ENCODE measurements at places on chromosomes 6 and 20.

GRCh38 chr6:118722829-118723813 lies 71.7 kb upstream of the CEP85L start:
- no peak for DNase-seq

- peak; percentile 8 for DNase-seq
These were observed 244.9 kb downstream of the TSHZ2 start for GRCh38 chr20:53216856-53217576.

GRCh38 chr6:127459231-127459641 lies at the start of gene KIAA0408:
KIAA0408 (minus strand) TSS chr6:127459389; CDS start chr6:127453981, 5,408 bp downstream.
- DNase-seq, result no peak

DNA sequence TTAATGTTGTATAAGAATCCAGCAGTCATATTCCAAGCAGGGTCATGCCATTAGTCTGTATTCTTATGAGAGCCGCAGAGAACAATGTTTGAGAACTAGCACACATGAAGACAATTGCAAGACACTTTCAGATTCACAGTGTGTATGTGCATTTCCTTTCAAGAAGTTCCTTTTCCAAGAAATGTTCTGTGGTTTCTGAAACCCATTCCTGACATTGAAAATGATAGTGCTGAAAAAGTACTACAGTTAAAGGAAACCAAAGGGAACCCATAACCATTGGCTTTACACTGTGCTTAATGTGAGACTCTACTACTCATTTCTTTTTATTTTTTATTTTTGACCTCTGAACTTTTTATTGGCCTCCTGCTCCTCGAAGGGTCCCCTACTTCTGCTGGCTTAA lies 4.2 kb upstream of the CALHM6 start:
- DNase-seq, result no peak

- DNase-seq, result no peak
These were observed 67.2 kb downstream of the MAP3K4 start for GRCh38 chr6:161058741-161059140.

DNA sequence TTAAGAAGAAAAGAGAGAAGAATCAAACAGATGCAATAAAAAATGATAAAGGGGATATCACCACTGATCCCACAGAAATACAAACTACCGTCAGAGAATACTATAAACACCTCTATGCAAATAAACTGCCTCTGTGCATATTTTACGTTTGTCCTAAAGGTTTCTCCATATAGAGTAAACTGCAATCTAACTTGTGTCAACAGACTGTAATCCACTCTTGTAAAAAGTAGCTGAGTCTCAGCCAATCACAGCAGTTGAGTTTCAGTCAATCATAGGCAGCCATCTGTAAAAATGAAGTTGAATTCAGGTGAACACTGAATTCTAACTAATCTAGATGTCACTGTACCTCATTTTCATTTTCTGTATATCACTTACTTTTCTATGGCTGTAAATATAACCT lies 112.2 kb upstream of the SYNCRIP start:
- no peak for DNase-seq

GRCh38 chr6:147216915-147217314 lies 12.7 kb downstream of the STXBP5 start:
- DNase-seq, result no peak

DNA sequence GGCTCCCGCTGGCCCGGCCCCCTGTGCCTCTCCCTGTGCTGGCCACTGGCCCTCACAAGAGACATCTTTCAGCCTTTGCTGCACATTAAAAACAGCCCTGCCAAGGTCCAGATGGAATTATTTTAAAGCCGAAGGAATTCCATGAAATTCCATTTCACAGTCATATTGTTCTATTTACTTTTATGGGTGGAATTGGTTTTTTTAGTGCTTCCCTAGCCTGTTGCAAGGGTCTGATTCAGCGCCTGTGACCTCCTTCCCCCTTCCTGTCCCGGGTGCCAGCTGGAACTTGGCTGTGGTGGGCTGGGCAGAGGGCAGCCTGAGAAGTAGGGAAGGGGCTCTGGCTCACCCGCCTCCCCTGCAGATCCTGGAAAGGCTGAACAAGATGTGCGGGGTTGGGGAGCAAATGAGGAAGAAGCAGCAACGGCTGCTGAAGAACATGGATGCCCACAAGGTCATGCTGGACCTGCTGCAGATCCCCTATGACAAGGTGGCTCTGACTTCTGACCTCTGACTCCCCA lies 34.3 kb downstream of the UQCC2 start:
- no peak for DNase-seq

DNA sequence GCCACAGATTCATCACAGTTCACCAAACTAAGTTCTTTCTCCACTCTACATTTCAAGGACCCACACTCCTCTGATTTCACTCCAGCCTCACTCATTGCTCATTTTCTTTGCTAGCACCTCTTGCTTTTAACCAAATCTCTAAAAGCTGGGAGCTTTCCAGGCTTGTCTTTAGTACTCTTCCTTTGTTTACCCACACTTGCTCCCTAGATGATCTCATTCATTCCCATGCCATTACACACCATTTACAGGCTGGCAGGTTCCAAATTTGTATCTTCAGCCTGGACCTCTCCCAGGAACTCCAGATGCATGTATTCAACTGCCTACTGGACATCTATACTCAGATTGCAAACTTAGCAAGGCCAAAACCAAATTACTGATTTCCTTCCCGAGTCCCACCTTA lies 5.3 kb upstream of the GUCA1B start:
- no peak for DNase-seq

DNA sequence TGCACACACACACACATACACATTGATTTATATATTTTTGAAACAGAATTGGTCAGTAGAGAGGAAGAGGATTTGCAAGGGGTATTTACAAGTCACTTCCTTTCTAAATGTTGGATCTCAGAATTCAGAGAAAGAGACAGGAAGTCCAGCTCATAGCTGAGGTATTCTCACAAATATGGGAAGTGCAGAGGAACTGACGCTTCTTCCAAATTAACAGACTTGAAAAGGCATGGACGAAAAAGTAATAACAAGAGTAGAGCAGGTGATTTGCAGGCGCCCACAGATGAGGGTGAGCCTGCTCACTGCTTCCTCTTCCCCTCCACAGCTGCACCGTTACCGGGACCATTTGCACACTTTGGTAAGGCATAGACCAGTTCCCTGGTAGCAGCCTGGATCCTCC lies 246.4 kb downstream of the PHACTR1 start:
- DNase-seq, result no peak

GRCh38 chr6:32387589-32388340 lies 16.1 kb upstream of the TSBP1 start:
- no peak for DNase-seq

GRCh38 chr6:50585441-50586330 lies 127.6 kb upstream of the TFAP2D start:
- DNase-seq, result no peak

DNA sequence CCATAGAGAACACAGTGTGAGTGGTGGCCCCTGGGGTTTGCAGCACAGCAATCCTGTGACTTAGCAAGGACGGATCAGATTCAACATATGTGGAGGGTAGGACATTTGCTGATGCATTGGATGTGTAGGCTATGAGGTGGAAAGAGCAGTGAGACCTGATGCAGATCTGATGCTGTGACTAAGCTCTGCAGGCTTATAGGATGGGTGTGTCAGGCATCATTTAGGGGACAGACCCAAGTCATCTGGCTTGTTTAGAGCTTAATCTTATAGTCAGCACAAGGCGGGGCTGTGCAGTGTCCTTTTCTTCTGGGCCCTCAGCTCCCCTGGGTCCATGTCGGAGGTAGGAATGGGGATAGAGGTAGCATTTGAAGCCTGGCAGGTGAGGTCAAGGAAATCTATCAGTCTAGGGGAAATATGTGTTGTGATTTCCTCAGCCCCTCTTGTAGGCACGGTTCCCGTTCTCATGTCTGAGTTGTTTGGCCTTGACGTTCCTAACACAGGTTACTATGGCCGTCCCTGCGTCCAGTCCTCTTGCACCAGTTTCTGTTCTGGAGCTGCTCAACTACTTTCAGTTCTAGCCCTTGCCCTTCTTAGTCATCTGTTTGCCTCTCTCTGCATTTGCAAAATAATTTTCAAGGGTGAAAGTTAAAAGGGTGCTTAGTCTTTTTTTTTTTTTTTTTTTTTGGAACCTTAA lies 15.6 kb upstream of the MAPRE1 start:
- no peak for DNase-seq

DNA sequence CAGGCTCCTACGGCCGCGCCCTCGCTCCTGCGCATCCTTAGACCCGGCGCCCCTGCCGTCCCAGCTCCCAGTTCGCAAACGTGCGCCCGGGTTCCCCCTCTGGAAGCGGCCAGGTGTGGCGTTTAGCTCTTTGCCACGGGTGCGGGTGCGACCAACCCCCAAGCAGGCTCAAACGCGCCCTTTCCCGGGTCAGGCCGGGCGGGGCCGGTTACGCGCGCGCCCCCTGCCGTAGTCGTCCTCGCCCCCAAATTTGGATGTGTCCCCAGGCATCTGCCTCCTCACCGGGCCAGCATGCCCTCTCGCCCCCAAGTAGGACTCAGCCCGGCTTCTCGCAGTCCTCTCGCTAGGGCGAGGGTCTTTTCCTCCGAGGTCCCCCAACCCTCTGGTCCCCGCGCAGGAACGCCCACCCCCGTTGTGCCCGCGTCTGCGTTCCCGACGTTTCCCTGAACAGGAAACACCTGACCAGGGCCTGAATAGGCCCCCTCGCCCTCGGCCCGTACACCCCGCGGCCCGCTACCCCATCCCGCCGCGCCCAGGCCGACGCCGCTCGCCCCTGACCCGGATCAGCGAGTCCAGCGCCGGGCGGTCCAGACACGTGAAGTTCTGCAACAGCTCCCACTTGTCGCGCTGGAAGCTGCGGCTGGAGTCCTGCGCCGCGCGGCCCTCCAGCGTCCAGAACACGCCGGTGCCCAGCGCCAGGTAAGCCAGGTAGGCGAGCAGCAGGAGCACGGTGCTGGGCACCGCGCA lies 520 bp downstream of the KCNK17 start:
- DNase-seq, result no peak

GRCh38 chr6:152240436-152240835 lies 396.7 kb downstream of the SYNE1 start:
- no peak for DNase-seq

GRCh38 chr6:5248302-5249098 lies 12.2 kb downstream of the LYRM4 start:
- DNase-seq, result no peak

DNA sequence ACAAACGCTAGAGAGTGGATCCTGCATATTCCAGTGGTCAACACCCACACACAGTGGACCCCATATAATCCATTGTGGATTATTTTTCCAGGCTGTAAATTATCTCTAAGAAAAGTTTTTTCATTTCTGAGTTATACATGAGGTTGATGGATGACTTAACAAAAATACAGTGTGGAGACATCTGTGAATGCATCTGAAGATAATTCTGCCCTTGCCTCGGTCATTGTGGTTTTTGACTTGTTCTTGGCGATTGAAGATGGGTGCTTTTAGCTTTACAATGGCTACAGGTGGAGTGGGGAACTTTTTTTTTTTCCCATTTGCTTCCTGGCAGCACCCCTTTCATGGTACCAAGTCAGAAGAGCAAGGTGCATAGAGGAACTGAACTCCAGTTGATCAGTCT lies 242.7 kb downstream of the MYLK4 start:
- DNase-seq, result no peak

- no peak for DNase-seq
These were observed 228.1 kb downstream of the PAX1 start for GRCh38 chr20:21933526-21933925.

DNA sequence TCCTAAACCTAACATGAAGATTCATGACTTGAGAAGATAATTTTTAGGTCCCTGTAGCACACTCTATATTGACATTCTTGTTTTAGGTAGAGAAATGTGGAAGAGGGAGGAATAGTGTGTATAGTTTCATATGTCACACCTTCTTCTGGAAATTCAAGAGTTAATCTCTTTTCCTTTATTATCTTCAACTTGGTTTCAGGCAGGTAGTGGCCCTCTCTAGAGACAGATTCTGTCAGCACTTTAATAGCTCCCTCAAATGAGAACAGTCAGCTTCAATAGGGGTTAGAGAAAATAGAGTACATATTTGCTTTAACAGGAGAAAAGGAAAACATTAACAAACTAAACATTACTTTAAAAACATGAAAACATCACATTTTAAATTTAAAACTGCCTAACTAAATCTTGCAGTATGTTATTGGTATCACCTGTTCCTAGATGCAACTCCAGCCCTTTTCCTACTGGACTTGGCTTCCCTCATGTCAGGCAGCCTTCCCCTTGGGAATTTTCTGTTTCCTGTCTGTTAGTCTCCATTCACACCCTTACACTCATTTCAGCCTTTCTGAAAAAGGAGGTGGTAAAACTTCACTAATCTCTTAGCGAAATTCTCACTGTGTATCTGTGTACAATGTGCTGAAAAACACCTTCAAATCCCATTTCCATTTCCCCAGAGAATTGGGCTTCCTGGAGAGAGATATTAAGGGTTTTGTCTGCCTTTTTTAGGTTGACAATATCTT lies 192.3 kb upstream of the RNF217 start:
- no peak for DNase-seq

DNA sequence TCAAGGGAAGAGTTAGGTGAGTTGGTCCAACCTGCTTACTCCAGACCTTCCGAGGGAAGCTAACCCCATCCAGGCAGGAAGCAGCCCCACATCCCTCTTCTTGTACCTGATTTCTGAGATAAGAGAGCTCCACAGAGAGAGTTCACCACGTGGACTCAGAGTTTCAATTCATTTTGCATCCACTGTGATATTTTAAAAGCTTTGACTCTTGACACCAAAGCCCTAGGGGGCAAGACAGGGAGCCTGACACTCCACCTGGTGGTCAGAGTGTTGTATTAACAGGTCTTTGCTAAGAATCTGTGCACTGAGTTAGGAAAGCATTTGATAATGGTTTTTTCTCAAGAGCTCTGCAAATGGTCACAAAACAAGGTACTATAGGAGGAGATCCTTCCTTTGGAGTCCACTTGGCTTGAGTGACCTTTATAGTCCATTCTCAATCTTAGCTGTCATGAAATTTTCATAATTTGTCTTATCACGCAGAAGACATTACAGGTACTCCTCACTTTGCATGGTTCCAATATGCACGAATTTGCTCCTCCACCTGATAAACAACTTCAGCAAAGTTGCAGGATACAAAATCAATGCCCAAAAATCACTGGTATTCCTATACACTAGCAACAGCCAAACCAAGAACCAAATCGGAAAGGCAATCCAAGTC lies 56.2 kb upstream of the RIPOR2 start:
- peak; percentile 79 for DNase-seq

- DNase-seq, result peak; percentile 87
These were observed 13.8 kb upstream of the GTF3C6 start for GRCh38 chr6:110944681-110945151.

DNA sequence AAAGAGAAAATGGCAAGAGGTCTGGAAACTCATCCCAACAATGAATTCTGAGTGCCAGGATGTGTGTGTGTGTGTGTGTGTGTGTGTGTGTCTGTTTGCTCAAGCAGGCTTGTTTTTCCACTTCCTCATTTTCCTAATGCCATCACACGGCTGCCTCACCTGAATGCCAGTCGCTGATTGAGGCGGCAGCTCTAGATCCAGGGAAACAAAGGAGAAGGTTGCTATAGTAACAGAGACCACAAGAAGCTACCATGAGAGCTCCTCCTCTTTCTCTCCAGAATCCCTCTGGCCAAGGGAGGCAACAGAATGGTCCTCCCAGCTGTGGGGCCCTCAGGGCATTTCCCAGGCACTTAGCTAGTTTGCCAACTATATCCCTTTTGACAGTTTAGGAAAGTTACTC lies 241.1 kb upstream of the TSHZ2 start:
- DNase-seq, result no peak

- DNase-seq, result no peak
These were observed 257.5 kb upstream of the PMEPA1 start for GRCh38 chr20:57967364-57967763.
